ENCODE measurements at places on chromosomes 2 and 18.

- H3K27me3 ChIP-seq, result no peaks in the 10 kb centered on the region
- no peak overlapping the region for H3K4me3 ChIP-seq
These were observed 31.7 kb downstream of the GPC1 start for GRCh38 chr2:240467149-240467642.

DNA sequence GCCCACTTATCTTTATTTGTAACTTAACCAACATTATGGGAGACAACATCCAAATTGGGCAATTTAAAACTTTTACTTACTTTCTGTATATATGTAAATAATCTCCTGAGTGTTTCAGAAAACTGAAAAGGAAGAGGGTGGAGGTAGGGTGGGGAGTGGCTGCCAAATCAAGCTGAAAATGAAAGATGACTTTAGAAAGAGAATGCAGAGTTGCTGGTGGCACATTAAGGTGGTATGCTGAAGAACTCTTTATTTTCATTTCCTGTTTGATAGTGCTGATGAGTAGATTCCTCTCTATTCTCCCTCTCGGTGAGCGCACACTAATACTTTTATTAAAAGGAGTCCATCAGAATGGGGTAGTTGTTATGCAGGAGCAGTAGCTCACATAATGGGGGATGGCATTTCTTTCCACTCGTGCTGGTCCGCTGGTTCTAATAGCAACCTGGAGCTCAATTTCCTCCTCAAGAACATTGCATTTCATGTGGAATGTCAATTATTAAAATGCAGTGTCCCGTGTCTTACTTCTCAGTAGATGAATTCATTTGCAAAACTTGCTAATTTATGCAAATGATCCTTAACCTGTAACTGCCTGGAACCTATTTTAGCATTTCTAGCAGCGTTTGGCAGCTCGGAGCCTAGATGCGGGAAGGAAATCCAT lies 466.9 kb upstream of the HNRNPA3 start:
- H3K27me3 ChIP-seq, result no peaks in the 10 kb centered on the region
- no peaks in the 10 kb centered on the region for H3K36me3 ChIP-seq
- no peak for DNase-seq

- no peak for DNase-seq
- H3K4me3 ChIP-seq, result no peak overlapping the region
- no peak overlapping the region for H3K27ac ChIP-seq
- H3K27me3 ChIP-seq, result no peaks in the 10 kb centered on the region
These were observed 674.0 kb upstream of the CELF4 start for GRCh38 chr18:38239606-38240005.

- H3K4me1 ChIP-seq, result no peaks in the 10 kb centered on the region
- no peak overlapping the region for H3K27ac ChIP-seq
- H3K27me3 ChIP-seq, result no peaks in the 10 kb centered on the region
- DNase-seq, result no peak
These were observed 109.7 kb downstream of the NOL4 start for GRCh38 chr18:34114996-34115395.

GRCh38 chr18:3703732-3704176 lies 253.8 kb downstream of the TGIF1 start:
- H3K4me3 ChIP-seq, result no peak overlapping the region
- DNase-seq, result no peak
- no peak overlapping the region for H3K27ac ChIP-seq
- H3K27me3 ChIP-seq, result peaks cover 62% of the 10 kb centered on the region

- H3K4me1 ChIP-seq, result no peaks in the 10 kb centered on the region
- DNase-seq, result no peak
- H3K36me3 ChIP-seq, result peaks cover 2% of the 10 kb centered on the region
- no peaks in the 10 kb centered on the region for H3K27me3 ChIP-seq
These were observed 59.7 kb downstream of the FTCDNL1 start for GRCh38 chr2:199791326-199791725.

GRCh38 chr2:113219889-113220641 lies 46.3 kb downstream of the PSD4 start:
- H3K27ac ChIP-seq, result no peak overlapping the region
- no peaks in the 10 kb centered on the region for H3K27me3 ChIP-seq
- peaks cover 13% of the 10 kb centered on the region for H3K4me1 ChIP-seq
- H3K4me3 ChIP-seq, result no peak overlapping the region
- no peaks in the 10 kb centered on the region for H3K36me3 ChIP-seq
- no peak for DNase-seq

DNA sequence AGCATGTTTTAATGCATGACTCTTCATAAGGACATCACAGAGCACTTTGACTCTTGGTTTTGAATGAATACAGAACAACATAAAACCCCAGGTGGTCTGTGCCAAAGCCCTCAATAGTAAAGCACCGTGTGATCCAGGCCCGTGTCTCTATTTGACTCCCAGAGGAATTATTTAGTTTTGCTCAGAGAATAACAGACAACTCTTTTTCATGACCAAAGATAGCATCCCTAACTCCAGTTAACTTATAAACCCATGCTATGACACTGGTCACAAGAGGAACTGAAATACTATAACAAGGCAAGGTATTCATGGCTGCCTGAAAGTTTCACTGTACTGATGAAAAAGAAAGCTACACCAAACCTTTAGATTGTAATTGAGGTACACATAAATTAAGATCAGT lies 128.4 kb downstream of the IKZF2 start:
- no peak for DNase-seq
- H3K4me1 ChIP-seq, result no peaks in the 10 kb centered on the region
- H3K36me3 ChIP-seq, result peaks cover 2% of the 10 kb centered on the region
- no peak overlapping the region for H3K4me3 ChIP-seq
- no peak overlapping the region for H3K27ac ChIP-seq
- H3K27me3 ChIP-seq, result no peaks in the 10 kb centered on the region

GRCh38 chr18:57439985-57440330 lies 4.8 kb downstream of the ONECUT2 start:
- peaks cover 5% of the 10 kb centered on the region for H3K36me3 ChIP-seq
- peaks cover 22% of the 10 kb centered on the region for H3K4me1 ChIP-seq
- H3K27ac ChIP-seq, result no peak overlapping the region
- H3K4me3 ChIP-seq, result no peak overlapping the region

DNA sequence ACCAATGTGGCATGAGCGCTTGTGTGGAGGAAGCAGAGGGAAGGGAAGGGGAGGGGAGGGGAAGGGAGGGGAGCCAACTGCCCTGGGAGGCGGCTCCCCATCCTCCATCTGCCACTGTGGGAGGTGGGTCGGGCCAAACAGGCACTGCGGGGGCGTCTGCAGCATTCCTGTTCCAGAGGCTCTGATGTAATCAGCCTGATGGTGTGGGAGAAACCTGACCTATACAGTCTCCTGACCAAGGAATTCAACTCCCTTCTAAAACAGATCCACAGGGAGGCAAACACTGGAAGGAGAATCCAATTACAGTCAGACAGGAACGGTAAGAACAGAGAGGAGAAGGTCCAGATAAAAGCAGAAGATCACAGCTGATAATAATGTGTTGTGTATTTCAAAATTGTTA lies 88.8 kb downstream of the CD8B2 start:
- no peaks in the 10 kb centered on the region for H3K4me1 ChIP-seq
- no peak overlapping the region for H3K27ac ChIP-seq
- no peak overlapping the region for H3K4me3 ChIP-seq

DNA sequence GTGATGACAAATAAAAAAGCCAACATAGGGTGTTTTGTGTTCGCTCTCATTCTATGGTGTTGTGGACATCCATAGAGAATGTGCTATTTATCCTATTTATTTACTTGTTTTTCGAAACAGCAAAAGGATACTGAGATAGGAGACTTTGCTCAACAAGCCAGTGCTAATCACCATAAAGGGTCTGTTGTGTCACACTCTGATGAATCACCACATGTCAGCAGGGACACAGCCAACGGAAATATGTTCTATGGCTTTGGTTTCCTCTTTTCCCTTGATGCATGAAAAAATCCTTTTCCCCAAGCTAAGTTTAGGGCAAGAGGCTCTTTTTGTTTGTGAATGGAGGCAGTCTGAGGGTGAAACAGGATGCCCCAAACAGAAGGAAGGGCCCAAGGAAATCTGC lies 154.3 kb downstream of the RNF152 start:
- no peak overlapping the region for H3K4me3 ChIP-seq
- H3K4me1 ChIP-seq, result no peaks in the 10 kb centered on the region
- no peaks in the 10 kb centered on the region for H3K36me3 ChIP-seq
- peaks cover 13% of the 10 kb centered on the region for H3K27me3 ChIP-seq

- DNase-seq, result no peak
- H3K36me3 ChIP-seq, result no peaks in the 10 kb centered on the region
- H3K27me3 ChIP-seq, result no peaks in the 10 kb centered on the region
These were observed 644.6 kb upstream of the RAB6C start for GRCh38 chr2:129334696-129335410.

DNA sequence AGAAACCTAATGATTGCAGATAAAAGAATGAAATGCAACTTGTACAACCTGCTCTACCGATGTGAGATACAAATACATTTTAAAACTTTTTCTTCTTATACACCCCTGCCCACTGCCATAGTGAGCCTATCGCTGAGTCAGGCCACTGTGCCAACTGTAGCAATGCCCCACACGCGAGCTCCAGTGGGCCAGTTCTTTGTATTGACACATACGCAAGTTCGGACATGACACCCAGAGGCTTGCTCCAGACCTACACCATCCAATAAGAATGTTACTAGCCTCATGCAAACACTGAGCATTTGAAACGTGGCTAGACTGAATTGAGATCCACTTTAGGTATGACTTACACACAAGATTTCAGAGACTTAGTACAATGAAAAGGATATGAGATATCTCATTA lies 340.1 kb downstream of the ARHGAP15 start:
- no peak overlapping the region for H3K27ac ChIP-seq
- no peak for DNase-seq
- no peak overlapping the region for H3K4me3 ChIP-seq
- H3K36me3 ChIP-seq, result peaks cover 24% of the 10 kb centered on the region
- no peaks in the 10 kb centered on the region for H3K27me3 ChIP-seq

GRCh38 chr2:190804182-190804795 lies 76.3 kb upstream of the GLS start:
- H3K27me3 ChIP-seq, result no peaks in the 10 kb centered on the region
- no peaks in the 10 kb centered on the region for H3K4me1 ChIP-seq
- no peak overlapping the region for H3K4me3 ChIP-seq

GRCh38 chr2:111168528-111169239 lies 48.0 kb downstream of the BCL2L11 start:
- H3K4me3 ChIP-seq, result no peak overlapping the region
- peaks cover 9% of the 10 kb centered on the region for H3K36me3 ChIP-seq
- H3K4me1 ChIP-seq, result peaks cover 6% of the 10 kb centered on the region
- no peak for DNase-seq
- H3K27me3 ChIP-seq, result no peaks in the 10 kb centered on the region
- H3K27ac ChIP-seq, result no peak overlapping the region

DNA sequence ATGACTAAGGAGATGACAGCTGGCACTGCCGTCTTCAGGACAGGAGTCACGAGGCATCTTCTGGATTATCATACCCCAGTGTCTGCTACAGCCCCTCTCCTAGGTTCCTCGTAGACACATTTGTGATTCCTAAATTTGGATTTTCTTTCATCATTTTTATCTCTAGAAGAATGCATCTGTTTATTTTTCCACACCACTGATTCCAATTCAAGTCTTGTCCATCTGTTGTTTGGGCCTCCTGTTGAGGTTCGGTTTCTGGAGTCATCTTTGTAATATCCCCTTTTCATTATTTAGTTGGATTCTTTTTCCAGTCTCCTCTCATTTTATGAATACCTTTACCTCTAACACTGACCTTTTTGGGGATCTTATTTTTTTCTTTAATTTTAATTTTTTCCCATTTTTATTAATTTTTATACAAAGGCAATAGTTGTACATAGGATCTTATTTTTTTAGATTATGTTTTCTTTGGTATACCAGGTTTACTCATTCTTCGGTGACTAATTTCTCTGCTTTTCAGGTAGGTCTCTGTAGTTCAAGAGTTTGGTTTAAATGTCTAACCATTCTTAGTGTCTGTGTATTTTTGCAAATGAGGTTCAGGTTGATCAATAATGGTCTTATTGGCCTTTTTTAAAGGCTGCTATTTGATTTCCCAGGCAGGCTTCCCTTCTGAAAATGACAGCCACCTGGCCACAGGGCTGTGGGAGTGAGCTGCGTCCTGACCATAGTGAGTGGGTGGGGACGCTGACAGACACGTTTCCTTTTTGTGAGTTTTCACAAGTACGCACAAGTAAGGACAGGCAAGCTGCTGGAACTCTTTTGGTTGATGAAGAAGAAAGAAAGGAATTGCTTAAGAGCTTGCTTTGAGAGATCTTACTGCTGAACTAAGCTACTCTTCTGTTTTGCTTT lies 34.5 kb downstream of the FARP2 start:
- DNase-seq, result no peak
- H3K27me3 ChIP-seq, result no peaks in the 10 kb centered on the region
- no peaks in the 10 kb centered on the region for H3K4me1 ChIP-seq
- H3K36me3 ChIP-seq, result peaks cover 5% of the 10 kb centered on the region
- H3K4me3 ChIP-seq, result no peak overlapping the region

- no peaks in the 10 kb centered on the region for H3K27me3 ChIP-seq
- H3K4me1 ChIP-seq, result no peaks in the 10 kb centered on the region
These were observed 1276.1 kb upstream of the FAM98A start for GRCh38 chr2:34875091-34875745.

GRCh38 chr2:233395687-233396086 lies 41.4 kb downstream of the DGKD start:
- peak overlapping the region; percentile 19 for H3K27ac ChIP-seq
- DNase-seq, result no peak
- no peaks in the 10 kb centered on the region for H3K27me3 ChIP-seq
- no peak overlapping the region for H3K4me3 ChIP-seq
- peaks cover 30% of the 10 kb centered on the region for H3K36me3 ChIP-seq

- no peak overlapping the region for H3K27ac ChIP-seq
- no peaks in the 10 kb centered on the region for H3K4me1 ChIP-seq
- H3K36me3 ChIP-seq, result peaks cover 17% of the 10 kb centered on the region
- no peak for DNase-seq
These were observed 78.6 kb downstream of the BARD1 start for GRCh38 chr2:214730800-214731407.

- no peaks in the 10 kb centered on the region for H3K36me3 ChIP-seq
- H3K27ac ChIP-seq, result no peak overlapping the region
- DNase-seq, result no peak
- no peaks in the 10 kb centered on the region for H3K4me1 ChIP-seq
These were observed 460.1 kb upstream of the SALL3 start for GRCh38 chr18:78519394-78520062.

- DNase-seq, result no peak
- H3K27ac ChIP-seq, result peak overlapping the region; percentile 55
- no peaks in the 10 kb centered on the region for H3K27me3 ChIP-seq
- H3K36me3 ChIP-seq, result peaks cover 7% of the 10 kb centered on the region
- peaks cover 31% of the 10 kb centered on the region for H3K4me1 ChIP-seq
These were observed 21.1 kb downstream of the HDAC4 start for GRCh38 chr2:239379641-239380170.

DNA sequence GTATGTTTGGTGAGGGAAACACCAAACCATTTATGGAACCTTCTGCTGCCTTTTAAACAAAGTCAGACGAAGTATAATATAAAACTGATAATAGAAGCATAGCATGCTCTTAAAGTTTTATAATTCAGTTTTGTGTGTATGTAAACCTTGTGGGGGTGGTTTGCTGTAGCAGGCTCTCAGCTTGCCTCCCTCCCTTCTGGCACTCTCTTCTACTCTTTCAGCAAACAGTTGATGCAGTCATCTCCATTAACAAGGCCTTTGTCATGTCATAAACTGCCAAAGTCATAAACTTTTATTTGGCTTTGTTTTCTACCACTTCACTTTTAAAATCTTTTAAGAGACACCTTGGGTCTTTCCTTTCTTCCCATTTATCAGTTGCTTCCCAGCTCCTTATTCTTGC lies 448.2 kb upstream of the SETBP1 start:
- no peak for DNase-seq
- H3K4me3 ChIP-seq, result no peak overlapping the region
- no peaks in the 10 kb centered on the region for H3K36me3 ChIP-seq
- H3K27me3 ChIP-seq, result no peaks in the 10 kb centered on the region
- no peak overlapping the region for H3K27ac ChIP-seq

All from central memory CD8-positive, alpha-beta T cell (primary cell).